ENCODE measurements at places on chromosomes 1 and 21. TPM values are rescaled to one million over a fixed set of nuclear protein-coding genes. Genes with fewer than 3 reads are reported as not detected.

ZNF697 gene
- 0.40 TPM for polyA plus RNA-seq

GPR37L1 gene
- polyA plus RNA-seq, result 0.05 TPM

NID1 gene
- 11.6 TPM for polyA plus RNA-seq

SEC16B gene
- polyA plus RNA-seq, result 2.4 TPM

PRRX1 gene
- 4.5 TPM for polyA plus RNA-seq

ISG15 gene
- 40.7 TPM for polyA plus RNA-seq

TNFRSF18 gene
- 4.3 TPM for polyA plus RNA-seq

IFFO2 gene
- polyA plus RNA-seq, result 51.9 TPM

ETV3L gene
- polyA plus RNA-seq, result not detected

CNR2 gene
- polyA plus RNA-seq, result 0.01 TPM

SDF4 gene
- polyA plus RNA-seq, result 43.9 TPM

DMBX1 gene
- polyA plus RNA-seq, result 0.01 TPM

RHD gene
- not detected for polyA plus RNA-seq

CSMD2 gene
- 0.08 TPM for polyA plus RNA-seq

RGSL1 gene
- not detected for polyA plus RNA-seq

TFF1 gene
- 0.42 TPM for polyA plus RNA-seq

OR10Z1 gene
- not detected for polyA plus RNA-seq

ACTL8 gene
- polyA plus RNA-seq, result not detected

CPLANE2 gene
- 3.2 TPM for polyA plus RNA-seq

APCS gene
- not detected for polyA plus RNA-seq

SPRR2F gene
- polyA plus RNA-seq, result 135 TPM
